ENCODE measurements at places on chromosomes 7 and 10.

DNA sequence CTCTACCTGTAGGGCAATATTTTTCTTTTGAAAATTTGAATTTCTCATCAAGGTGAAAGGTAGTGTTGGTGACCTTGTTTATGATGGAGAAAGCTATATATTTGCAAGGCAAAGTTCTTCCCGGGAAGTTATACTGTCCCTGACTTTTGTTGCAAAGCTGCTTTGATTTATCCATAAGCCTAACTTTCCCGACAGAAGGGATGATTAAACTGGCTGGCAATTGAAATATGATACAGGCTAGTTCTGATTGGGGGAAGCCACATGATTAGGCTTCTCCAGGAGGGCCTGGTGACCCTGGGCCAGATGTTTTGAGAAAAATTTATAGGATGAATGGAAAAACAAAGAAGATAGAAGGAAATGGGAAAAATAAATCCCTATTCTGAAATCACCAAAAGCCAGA lies 215.5 kb downstream of the ACTR3B start:
- no peaks in the 10 kb centered on the region for H3K4me1 ChIP-seq
- H3K27me3 ChIP-seq = no peaks in the 10 kb centered on the region
- no peak overlapping the region for H3K4me3 ChIP-seq
- no peak for DNase-seq
- H3K27ac ChIP-seq = no peak overlapping the region

DNA sequence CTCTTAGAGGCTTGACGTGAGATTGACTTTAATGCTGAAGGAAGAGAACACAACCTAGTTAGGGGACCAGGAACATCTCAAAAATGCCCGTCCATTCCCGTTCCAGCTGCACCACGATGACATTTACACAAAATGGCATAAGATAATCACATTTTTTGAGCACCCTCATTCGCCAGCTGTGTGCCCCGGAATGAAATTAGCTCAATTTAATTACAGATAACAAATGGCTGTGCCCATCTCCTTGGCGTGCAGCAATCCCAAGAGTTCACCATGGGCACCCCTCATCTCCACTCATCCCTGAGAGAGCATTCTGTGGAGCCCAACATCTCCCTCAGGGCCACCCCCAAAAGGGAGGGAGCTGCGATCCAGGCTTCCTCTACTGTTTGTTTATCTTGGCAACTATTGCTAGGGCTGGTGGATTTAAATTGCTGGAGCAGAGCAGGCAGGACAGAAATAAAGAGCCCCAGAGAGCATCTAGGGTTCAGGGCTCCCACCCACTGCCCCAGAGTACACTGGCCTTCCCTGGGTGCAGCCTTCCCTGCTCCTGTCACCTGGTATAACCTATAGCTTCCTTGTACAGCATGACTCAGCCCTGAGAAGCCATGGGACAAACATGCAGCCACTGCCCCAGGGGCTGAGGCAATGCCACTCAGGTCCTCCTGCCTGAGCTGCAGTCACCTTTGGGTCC lies 263.5 kb downstream of the ZEB1 start:
- H3K27ac ChIP-seq = peak overlapping the region; percentile 84
- peak overlapping the region; percentile 3 for H3K4me3 ChIP-seq
- H3K36me3 ChIP-seq = no peaks in the 10 kb centered on the region
- peak; percentile 50 for DNase-seq
- peaks cover 72% of the 10 kb centered on the region for H3K4me1 ChIP-seq

DNA sequence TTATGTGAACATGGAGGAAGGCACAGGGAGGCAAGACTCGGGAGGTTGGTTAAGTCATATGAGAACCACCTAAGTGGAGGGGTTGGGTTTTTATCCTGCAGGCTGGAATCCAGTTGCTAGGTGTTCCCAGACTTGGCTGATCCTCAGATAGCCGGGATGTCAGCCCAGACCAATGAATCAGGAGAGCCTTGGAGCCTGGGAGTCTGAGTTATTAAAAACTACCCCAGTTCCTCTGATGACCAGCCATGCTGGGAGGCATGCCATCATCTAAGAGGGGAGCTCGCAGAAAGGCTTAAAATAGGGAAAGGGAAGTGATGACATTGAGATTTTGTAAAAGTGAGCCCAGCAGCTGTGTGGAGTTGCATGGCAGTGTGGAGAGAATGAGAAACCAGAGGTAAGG lies 238.1 kb downstream of the ZNF248 start:
- H3K4me1 ChIP-seq = no peaks in the 10 kb centered on the region
- H3K27me3 ChIP-seq = no peaks in the 10 kb centered on the region
- no peak overlapping the region for H3K27ac ChIP-seq
- H3K4me3 ChIP-seq = no peak overlapping the region

GRCh38 chr10:64977915-64978314 lies 1456.7 kb downstream of the REEP3 start:
- DNase-seq = no peak
- H3K27me3 ChIP-seq = no peaks in the 10 kb centered on the region
- H3K36me3 ChIP-seq = no peaks in the 10 kb centered on the region
- no peaks in the 10 kb centered on the region for H3K4me1 ChIP-seq

- DNase-seq = peak; percentile 16
- no peaks in the 10 kb centered on the region for H3K27me3 ChIP-seq
- no peaks in the 10 kb centered on the region for H3K36me3 ChIP-seq
- H3K4me3 ChIP-seq = no peak overlapping the region
- no peak overlapping the region for H3K27ac ChIP-seq
These were observed 52.3 kb upstream of the MYL10 start for GRCh38 chr7:101681170-101682007.

GRCh38 chr7:100190048-100190711 lies 12.5 kb downstream of the STAG3 start:
- no peak overlapping the region for H3K27ac ChIP-seq
- no peaks in the 10 kb centered on the region for H3K36me3 ChIP-seq
- no peaks in the 10 kb centered on the region for H3K27me3 ChIP-seq
- DNase-seq = peak; percentile 26

DNA sequence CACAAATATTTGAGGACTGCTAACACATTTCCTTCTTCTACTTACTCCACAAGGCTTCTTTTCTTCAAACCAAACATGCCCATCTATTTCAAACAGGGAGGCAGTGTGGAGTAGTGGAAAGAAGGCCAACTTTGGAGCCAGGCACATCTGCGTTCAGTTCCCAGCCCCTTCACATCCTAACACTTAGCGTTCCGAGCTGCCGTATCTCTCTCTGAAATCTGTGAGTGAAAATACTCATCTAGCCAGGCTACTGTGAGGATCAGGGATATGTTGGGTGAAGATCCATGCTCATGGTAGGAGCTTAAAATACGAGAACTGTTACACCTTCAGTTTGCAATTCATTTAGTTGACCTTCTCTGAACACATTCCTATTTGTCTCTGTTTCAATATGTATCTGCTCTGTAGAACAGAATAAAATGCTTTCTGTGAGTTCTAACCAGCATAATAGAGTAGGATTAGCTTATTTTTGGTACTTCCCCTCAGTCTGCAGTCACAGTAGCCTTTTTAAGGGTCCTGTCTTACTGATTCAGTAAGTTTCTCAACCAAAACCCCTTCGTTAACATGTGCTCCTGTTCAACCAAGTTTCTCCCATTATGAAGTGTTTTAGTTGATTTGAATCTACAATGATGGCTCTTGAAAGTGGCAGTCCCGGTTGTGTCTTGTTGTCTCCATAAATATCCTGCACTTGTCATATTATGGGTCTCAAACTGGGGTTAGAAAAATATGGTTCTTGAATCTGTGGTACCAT lies 3.3 kb upstream of the MEST start:
- peaks cover 55% of the 10 kb centered on the region for H3K4me1 ChIP-seq
- H3K27ac ChIP-seq = no peak overlapping the region
- no peaks in the 10 kb centered on the region for H3K36me3 ChIP-seq
- DNase-seq = no peak
- H3K27me3 ChIP-seq = peaks cover 51% of the 10 kb centered on the region

- H3K27ac ChIP-seq = no peak overlapping the region
- no peak for DNase-seq
- H3K36me3 ChIP-seq = no peaks in the 10 kb centered on the region
- H3K27me3 ChIP-seq = no peaks in the 10 kb centered on the region
These were observed 605.6 kb upstream of the CNTNAP2 start for GRCh38 chr7:145511004-145511403.

GRCh38 chr7:130180571-130181262 lies 24.5 kb downstream of the TMEM209 start:
- no peak for DNase-seq
- H3K4me1 ChIP-seq = no peaks in the 10 kb centered on the region
- no peaks in the 10 kb centered on the region for H3K27me3 ChIP-seq
- no peak overlapping the region for H3K4me3 ChIP-seq
- H3K27ac ChIP-seq = no peak overlapping the region

DNA sequence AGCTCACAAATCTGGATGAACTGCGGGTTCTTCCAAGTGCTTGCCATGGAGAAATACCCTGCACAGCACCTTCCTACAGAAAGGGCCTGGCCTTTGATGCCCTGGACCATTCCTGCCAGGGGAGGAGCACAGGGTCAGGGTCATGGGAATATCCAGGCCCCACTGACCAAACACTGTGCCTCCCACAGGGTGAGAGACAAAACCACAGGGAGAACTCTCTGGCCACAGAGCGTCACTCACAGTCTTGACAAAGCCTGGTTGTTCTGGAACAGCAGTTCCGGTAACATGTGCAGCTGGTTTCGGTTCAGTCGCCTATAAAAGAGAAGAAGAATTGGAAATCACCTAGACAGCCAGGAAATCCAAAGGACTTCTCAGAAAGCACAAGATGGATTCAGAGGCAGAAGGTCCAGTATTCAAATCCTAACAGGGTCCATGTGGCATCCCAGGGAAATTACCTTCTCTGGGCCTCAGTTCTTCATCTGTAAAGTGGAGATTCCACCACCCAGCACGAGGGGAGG lies 28.1 kb downstream of the SLIT1 start:
- no peak overlapping the region for H3K4me3 ChIP-seq
- no peaks in the 10 kb centered on the region for H3K4me1 ChIP-seq
- no peaks in the 10 kb centered on the region for H3K27me3 ChIP-seq
- no peak for DNase-seq
- H3K36me3 ChIP-seq = no peaks in the 10 kb centered on the region
- no peak overlapping the region for H3K27ac ChIP-seq

- H3K36me3 ChIP-seq = no peaks in the 10 kb centered on the region
- H3K27ac ChIP-seq = no peak overlapping the region
- no peaks in the 10 kb centered on the region for H3K4me1 ChIP-seq
These were observed 198.0 kb downstream of the SKIDA1 start for GRCh38 chr10:21327289-21327993.

GRCh38 chr7:143929224-143929920 lies 5.7 kb upstream of the OR2F2 start:
- H3K4me1 ChIP-seq = no peaks in the 10 kb centered on the region
- DNase-seq = no peak
- H3K4me3 ChIP-seq = no peak overlapping the region

- H3K36me3 ChIP-seq = no peaks in the 10 kb centered on the region
- peaks cover 2% of the 10 kb centered on the region for H3K27me3 ChIP-seq
These were observed 106.5 kb downstream of the HTR7 start for GRCh38 chr10:90751107-90751997.

- no peak overlapping the region for H3K4me3 ChIP-seq
- peaks cover 77% of the 10 kb centered on the region for H3K36me3 ChIP-seq
- H3K4me1 ChIP-seq = no peaks in the 10 kb centered on the region
- no peaks in the 10 kb centered on the region for H3K27me3 ChIP-seq
- no peak for DNase-seq
- no peak overlapping the region for H3K27ac ChIP-seq
These were observed 42.1 kb upstream of the SH2B2 start for GRCh38 chr7:102244601-102245000.

DNA sequence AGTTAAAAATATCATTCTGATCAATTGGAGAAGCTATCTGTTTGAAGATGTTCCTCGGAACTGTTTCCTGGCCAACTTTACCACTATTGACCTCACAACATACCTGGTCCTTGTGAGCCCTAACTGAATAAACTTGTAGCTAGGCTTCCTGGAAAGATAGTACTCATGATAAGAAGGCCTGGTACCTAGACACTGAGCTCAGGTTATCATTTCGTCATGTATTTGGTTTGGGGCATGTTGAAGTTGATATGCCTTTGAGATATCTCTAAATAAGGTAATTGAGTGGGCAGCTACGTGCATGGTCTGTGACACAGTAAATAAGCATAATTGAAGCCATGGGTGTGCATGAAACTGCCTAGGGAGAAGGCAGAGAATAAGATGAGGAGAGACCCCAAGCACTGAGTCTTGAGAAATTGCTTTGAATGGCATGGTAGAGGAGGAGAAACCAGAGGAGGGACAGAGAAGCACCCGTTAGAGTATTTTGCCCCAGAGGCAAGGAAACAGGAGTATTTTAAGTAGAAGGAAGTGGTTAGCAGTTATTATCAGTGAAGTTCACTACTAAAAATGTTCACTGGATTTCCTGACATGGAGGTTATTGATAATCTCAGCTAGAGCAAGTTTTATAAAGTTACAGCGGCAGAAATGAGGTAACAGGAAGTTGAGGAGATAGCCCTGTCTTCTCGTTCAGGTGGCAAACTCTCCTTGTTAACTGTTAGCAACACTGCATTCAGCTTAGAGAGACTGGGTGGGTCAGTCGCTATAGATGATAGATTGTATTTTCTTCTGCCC lies 55.6 kb downstream of the CC2D2B start:
- DNase-seq = no peak
- peaks cover 6% of the 10 kb centered on the region for H3K4me1 ChIP-seq
- H3K27me3 ChIP-seq = no peaks in the 10 kb centered on the region
- no peak overlapping the region for H3K4me3 ChIP-seq
- H3K36me3 ChIP-seq = no peaks in the 10 kb centered on the region

DNA sequence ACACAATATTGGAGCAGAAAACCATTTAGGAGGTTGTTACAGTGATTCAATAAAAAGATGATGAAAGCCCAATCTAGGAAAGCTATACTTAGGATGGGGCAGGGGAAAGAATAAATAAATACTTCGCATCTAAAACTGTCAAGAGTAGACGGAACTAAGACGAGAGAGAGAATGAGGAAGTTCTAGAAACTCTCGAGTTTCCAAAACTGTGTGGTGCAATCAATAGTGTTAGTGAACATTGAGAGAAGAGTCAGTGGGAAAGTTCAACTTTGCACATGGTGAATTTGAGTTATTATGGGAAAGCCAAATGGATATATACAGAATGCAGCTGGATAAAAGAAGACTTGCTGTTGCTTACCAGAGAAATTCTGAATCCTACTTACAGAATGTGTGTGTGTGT lies 133.8 kb upstream of the MEOX2 start:
- H3K4me1 ChIP-seq = no peaks in the 10 kb centered on the region
- H3K4me3 ChIP-seq = no peak overlapping the region
- no peaks in the 10 kb centered on the region for H3K36me3 ChIP-seq
- no peak overlapping the region for H3K27ac ChIP-seq

DNA sequence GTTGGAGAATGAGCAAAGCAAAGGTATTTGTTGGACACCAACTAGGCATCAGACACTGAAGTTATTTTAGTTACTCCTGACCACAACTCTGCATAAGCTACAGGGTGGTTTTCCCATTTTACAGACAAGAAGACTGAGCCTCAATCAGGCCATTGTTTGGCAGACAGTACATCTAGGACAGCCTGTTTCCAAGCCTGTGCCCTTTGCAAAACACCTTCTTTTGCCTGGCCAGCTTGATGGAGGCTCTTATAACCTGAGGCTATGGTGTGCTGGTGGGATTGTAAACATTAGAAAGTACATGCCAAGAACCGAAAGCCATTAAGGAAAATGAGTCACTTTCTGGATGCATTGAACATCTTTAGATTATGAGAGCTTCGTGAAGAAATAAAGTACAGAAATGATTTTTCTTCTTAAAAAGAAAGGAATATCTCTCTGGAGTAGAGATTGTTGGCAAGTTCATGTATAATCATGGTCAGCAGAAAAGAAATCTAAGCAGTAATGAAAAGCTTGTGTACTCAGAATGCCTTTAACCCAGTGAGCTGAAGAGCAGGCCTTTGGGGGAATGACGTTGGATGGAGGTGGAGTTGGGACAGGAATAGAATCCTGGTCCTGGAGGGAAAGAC lies 140.6 kb downstream of the KIAA1217 start:
- no peak overlapping the region for H3K4me3 ChIP-seq
- H3K27me3 ChIP-seq = no peaks in the 10 kb centered on the region
- no peaks in the 10 kb centered on the region for H3K36me3 ChIP-seq
- DNase-seq = no peak
- no peaks in the 10 kb centered on the region for H3K4me1 ChIP-seq
- no peak overlapping the region for H3K27ac ChIP-seq

Data from CD14-positive monocyte (primary cell).